Activated T-cell treated with anti-CD3 and anti-CD28 coated beads, Interleukin-2, amount 50 U/mL, for 72 hours (primary cell): ENCODE measurements at places on chromosomes 2 and 18. TPM values are rescaled to one million over a fixed set of nuclear protein-coding genes. Genes with fewer than 3 reads are reported as not detected.

ZFP36L2 gene
- 70.8 TPM for total RNA-seq

C2orf66 gene
- total RNA-seq: 0.60 TPM

HNMT gene
- total RNA-seq: not detected

UXS1 gene
- total RNA-seq: 39.9 TPM

DNA sequence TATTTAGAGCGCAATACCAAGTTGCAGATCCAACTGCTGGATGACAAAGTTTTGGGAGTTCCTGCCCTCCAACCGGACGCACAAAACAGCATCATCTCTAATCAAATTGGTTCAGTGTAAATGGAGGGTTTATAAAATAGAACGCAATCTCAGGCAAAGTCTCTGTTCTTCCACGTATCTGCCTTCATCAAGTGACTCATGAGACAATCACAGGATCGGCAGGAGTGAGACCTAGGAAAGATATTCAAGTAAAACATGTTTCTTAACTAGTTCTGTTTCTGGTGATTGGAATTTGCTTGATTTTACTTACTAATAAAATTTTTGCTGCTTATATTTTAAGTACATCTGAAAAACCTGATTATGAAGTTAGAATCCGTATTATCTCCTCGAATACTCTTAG lies 7.6 kb downstream of the FZD5 start:
- no peaks in the 10 kb centered on the region for H3K36me3 ChIP-seq
- peaks cover 51% of the 10 kb centered on the region for H3K27me3 ChIP-seq
- no peak overlapping the region for H3K27ac ChIP-seq
- peaks cover 2% of the 10 kb centered on the region for H3K4me1 ChIP-seq

GRCh38 chr2:201964631-201965206 lies 68.9 kb upstream of the FZD7 start:
- no peak overlapping the region for H3K4me3 ChIP-seq
- H3K27me3 ChIP-seq: no peaks in the 10 kb centered on the region
- no peaks in the 10 kb centered on the region for H3K4me1 ChIP-seq
- no peaks in the 10 kb centered on the region for H3K36me3 ChIP-seq

- DNase-seq: no peak
- H3K4me1 ChIP-seq: no peaks in the 10 kb centered on the region
- H3K27ac ChIP-seq: no peak overlapping the region
- H3K4me3 ChIP-seq: no peak overlapping the region
- H3K27me3 ChIP-seq: peaks cover 7% of the 10 kb centered on the region
These were observed 29.1 kb downstream of the DRC1 start for GRCh38 chr2:26430826-26431225.

DNA sequence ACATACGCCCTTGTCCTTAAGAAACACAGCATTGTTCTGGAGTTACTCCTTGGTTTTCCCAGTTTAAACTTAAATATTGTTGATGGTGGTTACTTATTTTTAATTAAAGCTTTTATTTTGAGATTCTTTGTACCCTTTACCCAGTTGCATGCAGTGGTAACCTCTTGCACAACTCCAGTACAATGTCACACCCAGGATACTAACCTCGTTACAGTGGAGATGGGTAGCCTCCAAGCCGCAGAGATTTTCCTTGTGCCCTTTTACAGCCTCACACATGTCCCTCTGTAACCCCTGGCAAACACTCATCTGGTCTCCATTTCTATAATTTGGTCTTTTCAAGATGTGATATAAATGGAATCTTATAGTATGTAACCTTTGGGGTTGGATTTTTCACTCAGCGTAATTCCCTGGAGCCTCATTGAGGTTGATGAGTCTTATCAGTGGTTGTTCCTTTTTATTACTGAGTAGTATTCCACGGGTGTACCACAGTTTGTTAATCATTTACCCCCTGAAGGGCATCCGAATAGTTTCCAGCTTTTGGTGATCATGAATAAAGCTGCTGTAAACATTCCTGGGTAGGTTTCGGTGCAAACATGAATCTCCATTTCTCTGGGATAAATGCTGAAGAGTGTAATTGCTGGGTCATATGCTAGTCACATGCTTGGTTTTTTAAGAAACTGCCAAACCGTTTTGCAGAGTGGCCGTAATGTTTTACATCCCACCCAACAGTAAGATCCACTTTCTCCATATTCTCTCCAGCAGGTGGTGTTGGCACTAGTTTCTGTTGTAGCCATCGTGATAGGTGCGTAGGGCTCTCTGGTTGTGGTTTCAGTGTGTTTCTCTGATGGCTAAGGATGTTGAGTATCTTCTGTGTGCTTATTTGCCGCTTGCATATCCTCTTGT lies 68.6 kb downstream of the DGKD start:
- no peak for DNase-seq
- peaks cover 13% of the 10 kb centered on the region for H3K36me3 ChIP-seq
- peaks cover 92% of the 10 kb centered on the region for H3K4me1 ChIP-seq
- H3K27ac ChIP-seq: peak overlapping the region; percentile 87
- no peaks in the 10 kb centered on the region for H3K27me3 ChIP-seq

- H3K27me3 ChIP-seq: no peaks in the 10 kb centered on the region
- H3K36me3 ChIP-seq: no peaks in the 10 kb centered on the region
- no peaks in the 10 kb centered on the region for H3K4me1 ChIP-seq
- H3K27ac ChIP-seq: no peak overlapping the region
These were observed 84.9 kb downstream of the TPO start for GRCh38 chr2:1498176-1498575.

DNA sequence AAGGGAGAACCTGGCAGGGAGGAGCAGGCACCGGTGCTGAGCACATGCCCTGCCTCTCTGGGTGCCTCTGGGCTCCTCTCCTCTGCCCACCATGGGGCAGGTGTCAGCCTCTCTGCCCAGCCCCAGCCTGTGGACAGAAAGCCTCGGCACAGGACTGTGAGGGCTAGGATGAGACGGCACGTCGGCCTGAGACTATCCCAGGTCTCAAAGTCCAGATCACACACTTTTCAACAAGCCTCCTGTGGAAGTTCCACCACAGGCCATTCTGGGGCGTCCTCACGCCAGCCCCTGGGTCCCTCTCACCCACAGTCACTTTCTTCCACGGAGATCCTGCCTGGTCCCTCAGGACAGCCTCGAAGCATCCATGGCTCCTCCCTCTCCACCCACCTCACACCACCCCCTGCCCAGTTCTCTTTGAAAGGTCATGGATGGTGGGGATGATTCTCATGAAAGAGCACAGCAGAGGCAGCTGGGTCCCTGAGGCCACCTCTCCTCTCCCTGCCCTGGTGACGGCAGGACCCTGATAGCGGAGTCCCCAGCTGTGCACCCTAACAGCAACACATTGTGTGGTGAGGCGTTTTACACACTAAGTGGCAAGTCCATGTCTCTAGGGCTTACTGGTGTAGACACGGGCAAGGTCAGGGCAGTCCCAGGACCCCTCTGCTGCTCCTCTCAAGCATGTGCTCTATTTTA lies 569.4 kb upstream of the SALL3 start:
- H3K27me3 ChIP-seq: no peaks in the 10 kb centered on the region
- no peak for DNase-seq
- H3K27ac ChIP-seq: no peak overlapping the region
- H3K4me3 ChIP-seq: no peak overlapping the region
- H3K4me1 ChIP-seq: peaks cover 9% of the 10 kb centered on the region

- no peaks in the 10 kb centered on the region for H3K27me3 ChIP-seq
- peaks cover 9% of the 10 kb centered on the region for H3K36me3 ChIP-seq
- H3K4me3 ChIP-seq: no peak overlapping the region
- H3K4me1 ChIP-seq: no peaks in the 10 kb centered on the region
- no peak overlapping the region for H3K27ac ChIP-seq
These were observed 198.5 kb upstream of the ZEB2 start for GRCh38 chr2:144718376-144718775.

DNA sequence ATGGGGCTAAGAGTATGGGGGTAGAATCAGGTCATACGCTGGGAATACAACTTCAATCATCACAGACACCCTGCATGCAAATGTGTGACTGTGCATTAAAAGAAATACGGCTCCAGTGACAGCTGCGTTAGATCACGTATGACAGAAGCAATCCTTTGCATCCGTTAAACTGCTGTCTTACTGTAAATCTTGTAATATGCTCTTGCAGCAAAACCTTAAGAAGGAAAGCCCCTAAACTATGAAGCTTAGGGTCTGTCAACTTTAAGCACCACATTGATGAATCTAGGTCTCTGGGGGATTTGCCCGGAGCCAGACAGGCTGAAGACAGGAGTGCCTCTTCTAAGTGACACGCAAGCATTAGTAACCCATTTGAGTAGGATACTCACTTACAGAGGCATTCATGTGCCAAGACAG lies 84.7 kb upstream of the EML6 start:
- H3K4me1 ChIP-seq: peaks cover 27% of the 10 kb centered on the region
- DNase-seq: no peak
- no peaks in the 10 kb centered on the region for H3K27me3 ChIP-seq
- no peak overlapping the region for H3K27ac ChIP-seq
- no peak overlapping the region for H3K4me3 ChIP-seq

DNA sequence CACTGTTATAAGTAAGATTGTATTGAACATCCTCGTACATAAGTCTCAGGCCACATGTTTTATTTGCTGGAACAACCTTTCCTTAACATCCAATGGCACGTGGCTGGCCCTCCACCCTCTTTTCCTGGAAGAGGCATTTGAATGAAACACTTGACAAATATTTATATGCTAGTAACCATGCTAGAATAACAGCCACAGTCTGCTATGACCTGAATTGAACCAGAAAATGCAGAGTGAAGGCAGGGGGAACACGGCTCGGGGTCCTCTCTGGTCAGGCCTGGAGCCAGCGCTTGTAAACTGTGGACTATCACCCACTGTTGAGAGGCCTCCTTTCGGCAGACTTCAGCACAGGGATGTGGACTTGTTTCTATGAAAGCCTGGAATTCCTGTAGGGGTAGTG lies 198.2 kb upstream of the COPS8 start:
- no peak overlapping the region for H3K4me3 ChIP-seq
- H3K27ac ChIP-seq: no peak overlapping the region
- no peaks in the 10 kb centered on the region for H3K4me1 ChIP-seq
- DNase-seq: no peak

DNA sequence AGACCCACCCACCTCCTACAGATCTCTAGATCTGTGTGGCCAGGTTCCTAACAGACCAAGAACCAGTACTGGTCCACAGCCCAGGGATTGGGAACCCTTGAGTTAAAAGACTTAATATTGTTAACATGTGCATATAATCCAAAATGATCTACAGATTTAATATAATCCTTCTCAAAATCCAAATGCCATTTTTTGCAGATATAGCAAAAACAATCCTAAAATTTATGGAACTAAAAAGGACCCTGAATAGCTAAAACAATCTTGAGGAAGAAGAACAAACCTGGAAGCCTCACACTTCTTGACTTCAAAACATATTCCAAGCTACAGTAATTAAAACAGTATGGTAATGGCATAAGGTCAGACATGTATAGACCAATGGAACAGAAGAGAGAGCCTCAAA lies 206.9 kb upstream of the SIX2 start:
- no peaks in the 10 kb centered on the region for H3K36me3 ChIP-seq
- H3K27me3 ChIP-seq: peaks cover 12% of the 10 kb centered on the region
- no peak overlapping the region for H3K4me3 ChIP-seq
- no peaks in the 10 kb centered on the region for H3K4me1 ChIP-seq
- no peak for DNase-seq

- no peaks in the 10 kb centered on the region for H3K36me3 ChIP-seq
- H3K27ac ChIP-seq: no peak overlapping the region
- H3K27me3 ChIP-seq: peaks cover 28% of the 10 kb centered on the region
- no peak overlapping the region for H3K4me3 ChIP-seq
- no peaks in the 10 kb centered on the region for H3K4me1 ChIP-seq
These were observed 36.0 kb upstream of the EVA1A start for GRCh38 chr2:75596784-75597183.

DNA sequence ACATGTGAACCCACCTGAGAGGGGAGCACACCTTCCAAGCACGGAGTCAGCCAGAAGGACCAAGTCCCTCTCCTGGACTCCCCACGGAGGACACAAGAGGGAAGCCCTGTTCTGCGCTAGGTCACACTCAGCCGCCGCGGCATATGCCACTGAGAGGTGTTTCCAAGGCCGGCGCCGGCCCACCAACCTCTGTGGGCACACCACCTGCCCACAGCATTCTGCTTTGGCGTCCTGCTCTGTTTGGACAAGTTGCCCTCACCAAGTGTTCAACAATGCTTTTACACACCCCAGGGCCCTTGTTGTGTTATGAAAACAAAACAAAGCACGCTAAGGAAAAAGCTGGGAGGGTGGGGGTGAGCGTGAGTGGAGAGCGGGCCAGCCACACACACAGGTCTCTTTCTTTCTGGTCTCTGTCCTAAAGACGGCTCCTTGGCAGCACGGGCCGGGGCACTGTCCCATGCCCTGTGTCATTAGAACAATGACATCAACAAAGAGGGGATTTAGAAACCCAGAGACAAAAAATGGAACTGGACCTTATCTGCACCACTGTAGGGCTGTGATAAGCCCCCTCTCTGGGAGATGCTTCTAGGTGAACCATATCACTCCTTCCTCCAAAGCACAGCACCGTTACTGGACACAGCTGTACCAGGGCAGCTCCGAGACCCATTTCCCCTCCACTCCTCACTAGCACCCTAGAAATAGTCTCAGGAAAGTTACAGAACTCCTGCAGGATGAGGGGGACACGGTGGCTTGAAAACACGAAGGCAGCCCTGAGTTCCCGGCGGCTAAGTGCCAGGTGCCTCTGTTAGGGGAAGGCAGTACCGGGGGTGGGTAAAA lies 17.0 kb downstream of the SMAD7 start:
- peaks cover 91% of the 10 kb centered on the region for H3K4me1 ChIP-seq
- H3K36me3 ChIP-seq: no peaks in the 10 kb centered on the region
- DNase-seq: no peak

- peak overlapping the region; percentile 34 for H3K27ac ChIP-seq
- H3K36me3 ChIP-seq: no peaks in the 10 kb centered on the region
- peaks cover 39% of the 10 kb centered on the region for H3K4me1 ChIP-seq
- DNase-seq: no peak
- peaks cover 13% of the 10 kb centered on the region for H3K27me3 ChIP-seq
These were observed 71.8 kb downstream of the FMNL2 start for GRCh38 chr2:152406836-152407161.

GRCh38 chr2:49004036-49004626 lies 150.2 kb downstream of the FSHR start:
- H3K27ac ChIP-seq: no peak overlapping the region
- H3K36me3 ChIP-seq: no peaks in the 10 kb centered on the region
- no peak overlapping the region for H3K4me3 ChIP-seq
- no peaks in the 10 kb centered on the region for H3K4me1 ChIP-seq
- H3K27me3 ChIP-seq: no peaks in the 10 kb centered on the region

DNA sequence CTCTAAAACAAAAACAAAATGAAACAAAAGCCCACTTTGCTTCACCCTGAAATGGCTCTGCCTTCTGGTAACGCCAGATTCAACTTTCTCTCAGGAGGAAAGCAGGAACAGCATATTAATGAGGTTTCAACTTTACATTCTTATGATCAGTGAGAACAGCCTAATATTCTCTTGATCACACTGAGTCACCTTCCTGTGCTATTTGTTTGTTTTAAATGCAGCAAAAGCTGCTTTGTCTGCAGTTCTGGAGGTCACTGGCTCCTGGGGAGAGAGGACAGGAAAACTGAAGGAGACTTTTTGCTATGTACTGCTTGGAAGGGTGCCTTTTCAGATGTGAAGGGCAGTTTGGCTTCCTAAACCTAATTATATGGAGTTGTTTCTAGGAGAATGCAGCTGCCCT lies 48.1 kb downstream of the MAIP1 start:
- H3K36me3 ChIP-seq: no peaks in the 10 kb centered on the region
- no peak overlapping the region for H3K4me3 ChIP-seq
- no peak for DNase-seq
- no peaks in the 10 kb centered on the region for H3K4me1 ChIP-seq
- no peak overlapping the region for H3K27ac ChIP-seq
- H3K27me3 ChIP-seq: peaks cover 4% of the 10 kb centered on the region
